ENCODE measurements at places on chromosomes 5 and 9. TPM values are rescaled to one million over a fixed set of nuclear protein-coding genes. Genes with fewer than 3 reads are reported as not detected.

Gene DND1
- polyA plus RNA-seq, result 0.58 TPM

- DNase-seq, result no peak
Measured at GRCh38 chr5:34867660-34868059, 28.7 kb downstream of the TTC23L start.

Gene CATSPER3
- 1.0 TPM for polyA plus RNA-seq

GRCh38 chr5:135986891-135987401 lies 32.2 kb upstream of the LECT2 start:
- no peak for DNase-seq

- DNase-seq, result no peak
Measured at GRCh38 chr9:89606624-89607311, 2.0 kb downstream of the GADD45G start.

DNA sequence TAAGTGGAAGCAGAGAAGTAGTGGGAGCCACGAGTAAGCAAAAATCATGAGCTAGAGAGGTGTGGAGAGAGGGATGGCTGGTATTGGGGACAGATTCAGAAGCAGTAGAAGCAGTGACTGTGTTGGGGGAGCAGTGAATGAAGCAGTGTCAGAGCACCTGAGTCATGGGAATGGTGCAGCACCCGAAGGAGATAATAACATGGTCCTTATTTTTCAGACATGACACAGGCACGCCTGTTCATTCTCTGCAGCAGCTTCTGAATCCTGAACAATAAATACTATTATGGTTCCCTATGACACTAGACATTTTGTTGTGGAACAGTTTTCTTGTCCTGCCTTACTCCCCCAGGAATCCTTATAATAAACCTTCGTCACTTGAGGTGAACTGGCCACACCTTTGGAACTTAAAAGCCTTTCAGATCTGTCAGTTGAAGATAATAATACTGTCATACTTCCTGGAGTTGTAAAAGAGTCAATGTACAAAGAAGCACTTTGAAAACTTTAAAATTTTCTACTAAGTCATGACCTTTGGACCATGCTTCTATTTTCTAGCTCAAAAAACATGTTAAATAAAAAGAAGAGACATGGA lies 7.0 kb upstream of the RASA1 start:
- DNase-seq, result no peak

Gene POU5F2
- 0.04 TPM for polyA plus RNA-seq

DNA sequence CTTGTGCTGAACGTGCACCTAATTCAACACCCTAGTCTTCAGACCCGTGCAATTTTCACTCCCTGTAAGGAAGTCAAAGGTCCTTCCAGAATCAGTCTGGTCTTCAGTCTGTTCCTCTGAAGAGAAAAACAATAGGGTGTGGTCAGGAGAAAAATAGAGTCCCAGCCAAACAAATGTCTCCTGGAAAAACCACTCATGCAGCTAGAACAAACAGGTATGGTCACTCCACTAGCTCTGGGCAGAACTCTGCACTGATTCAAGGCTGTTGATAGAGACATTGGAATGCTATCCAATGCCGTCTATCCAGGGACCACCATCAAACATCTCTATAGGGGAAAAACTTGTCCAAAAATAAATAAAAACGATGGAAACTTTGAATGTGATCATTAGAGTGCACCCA lies 81.8 kb upstream of the MAP3K1 start:
- DNase-seq, result no peak

GRCh38 chr5:127609011-127609410 lies 39.9 kb upstream of the CTXN3 start:
- DNase-seq, result no peak

- no peak for DNase-seq
Measured at GRCh38 chr5:155905364-155905763, 421.6 kb upstream of the SGCD start.

DNA sequence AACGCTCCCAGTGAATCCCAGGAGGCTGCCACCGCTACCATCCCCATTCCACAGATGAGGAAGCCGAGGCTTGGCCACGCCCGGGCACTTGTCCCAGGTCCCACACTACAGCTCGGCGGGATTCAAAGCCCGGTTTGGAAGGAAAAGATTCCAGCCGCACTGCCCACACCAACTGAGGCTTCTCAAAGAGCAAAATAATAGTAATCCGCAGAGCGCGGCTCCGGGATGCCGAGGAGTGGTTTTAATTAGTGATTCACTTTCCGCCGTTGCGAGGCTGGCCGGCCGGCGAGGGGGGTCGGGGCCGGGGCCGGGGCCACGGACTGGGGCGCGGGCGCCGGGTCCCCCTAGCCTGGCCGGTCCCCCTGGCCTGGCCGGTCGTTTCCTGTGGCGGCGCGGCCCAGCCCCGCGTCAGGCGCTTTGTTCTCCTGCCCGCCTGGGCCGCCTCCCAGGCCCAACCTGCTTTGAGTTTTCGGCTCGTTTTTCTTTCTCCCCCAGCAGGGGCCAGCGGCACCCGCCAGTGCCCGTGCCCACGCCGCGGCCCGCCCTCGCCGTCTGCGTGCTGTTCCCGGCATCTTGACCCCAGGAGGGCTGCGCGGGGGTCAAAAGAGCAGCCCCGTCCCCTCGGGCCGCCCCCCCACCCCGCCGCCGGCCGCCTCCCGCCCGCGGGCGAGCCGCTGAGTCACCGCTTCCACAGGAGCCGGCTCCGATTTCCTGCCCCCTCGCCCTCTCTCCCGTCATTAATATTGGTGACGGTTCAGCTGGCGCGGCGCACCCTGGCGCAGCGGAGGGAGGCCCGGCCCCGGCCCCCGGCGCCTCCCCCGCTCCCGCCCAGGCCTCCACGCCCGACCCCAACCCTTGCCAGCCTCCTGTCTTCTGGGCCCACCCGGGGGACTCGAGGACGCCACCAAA lies 31.2 kb downstream of the FGF18 start:
- peak; percentile 78 for DNase-seq

DNA sequence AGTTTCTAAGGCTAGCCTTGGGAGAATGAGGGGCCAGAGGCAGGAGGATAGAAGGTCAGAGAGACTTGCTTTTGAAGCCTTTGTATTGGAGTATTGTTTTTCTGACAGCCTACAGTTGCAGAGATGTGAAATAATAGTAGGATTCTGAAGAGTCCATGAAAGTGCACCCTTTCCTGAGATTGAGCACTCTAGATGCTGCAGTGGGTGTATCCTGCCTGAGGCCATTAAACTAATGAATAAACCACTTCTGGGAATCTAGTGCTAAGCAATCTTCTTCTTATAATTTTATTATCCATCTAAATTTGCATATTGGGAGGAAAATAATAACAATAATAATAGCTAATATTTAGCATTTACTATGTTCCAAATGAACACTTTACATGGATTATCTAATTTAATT lies 19.3 kb upstream of the NNT start:
- DNase-seq, result no peak

DNA sequence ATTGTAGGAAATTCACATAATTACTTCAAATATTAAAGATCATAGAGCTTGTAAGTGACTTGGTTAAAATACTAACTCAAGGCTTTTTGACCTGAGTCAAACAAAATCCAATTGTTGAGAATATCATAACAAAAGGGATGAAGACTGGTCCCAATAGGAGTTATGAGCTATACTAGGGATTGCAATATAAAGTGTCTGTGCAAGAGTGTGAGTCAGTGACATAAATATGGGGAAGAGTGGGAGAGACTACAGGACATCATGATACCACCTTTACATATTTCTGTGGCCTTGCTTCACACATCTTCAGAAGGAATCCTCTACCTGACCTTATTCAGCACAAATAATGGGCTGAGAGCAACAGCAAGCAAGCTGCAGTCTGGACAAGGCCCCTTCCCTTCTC lies 180.9 kb upstream of the SLC24A2 start:
- no peak for DNase-seq

Gene PDZD2
- 21.4 TPM for polyA plus RNA-seq

Gene DMRTA1
- polyA plus RNA-seq, result 1.5 TPM

Gene CCNO
- polyA plus RNA-seq, result 8.2 TPM

GRCh38 chr5:6700685-6701355 lies 12.4 kb upstream of the TENT4A start:
- DNase-seq, result no peak

GRCh38 chr9:36140086-36141084 lies 3.9 kb downstream of the GLIPR2 start:
- DNase-seq, result no peak

GRCh38 chr9:23938908-23939307 lies 112.9 kb upstream of the ELAVL2 start:
- DNase-seq, result no peak

Gene SLC24A2
- 0.18 TPM for polyA plus RNA-seq

Gene STKLD1
- 5.3 TPM for polyA plus RNA-seq

Gene KCNV2
- 0.10 TPM for polyA plus RNA-seq

Gene FOCAD
- 30.3 TPM for polyA plus RNA-seq

Gene IRX4
- 0.65 TPM for polyA plus RNA-seq

DNA sequence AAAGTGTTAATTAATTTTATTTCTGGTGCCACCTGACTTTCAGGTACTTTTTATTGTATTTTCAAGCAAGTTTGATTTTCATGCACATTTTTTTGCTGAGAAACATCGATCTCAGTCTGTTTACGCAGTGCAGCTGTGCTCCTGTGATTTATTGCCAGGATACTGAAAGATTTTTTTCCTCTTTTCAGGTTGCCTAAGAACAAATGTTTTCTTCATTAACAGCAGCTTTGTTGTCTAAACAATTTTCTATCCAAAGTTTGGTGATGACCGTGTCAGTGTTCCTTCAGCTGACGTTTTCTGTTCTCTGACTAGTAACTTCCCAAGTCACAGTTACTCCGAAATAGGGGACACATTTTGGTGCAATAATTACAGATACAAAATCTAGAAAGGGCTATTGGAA lies 78.1 kb downstream of the VCAN start:
- no peak for DNase-seq

DNA sequence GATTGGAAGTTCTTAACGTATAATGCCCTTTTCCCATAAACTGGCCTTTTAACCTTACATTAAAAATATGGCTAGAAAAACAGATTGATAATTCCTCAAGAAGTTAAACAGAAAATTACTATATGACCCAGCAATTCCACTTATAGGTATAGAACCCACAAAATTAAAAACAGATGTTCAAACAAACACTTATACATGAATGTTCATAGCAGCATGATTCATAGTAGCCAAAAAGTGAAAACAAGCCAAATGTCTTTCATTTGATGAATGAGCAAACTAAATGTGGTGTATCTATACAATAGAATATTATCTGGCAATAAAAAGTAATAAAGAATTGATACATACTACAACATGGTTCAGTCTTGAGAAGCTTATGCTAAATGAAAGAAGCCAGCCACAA lies 35.5 kb downstream of the POU5F2 start:
- DNase-seq, result no peak

DNA sequence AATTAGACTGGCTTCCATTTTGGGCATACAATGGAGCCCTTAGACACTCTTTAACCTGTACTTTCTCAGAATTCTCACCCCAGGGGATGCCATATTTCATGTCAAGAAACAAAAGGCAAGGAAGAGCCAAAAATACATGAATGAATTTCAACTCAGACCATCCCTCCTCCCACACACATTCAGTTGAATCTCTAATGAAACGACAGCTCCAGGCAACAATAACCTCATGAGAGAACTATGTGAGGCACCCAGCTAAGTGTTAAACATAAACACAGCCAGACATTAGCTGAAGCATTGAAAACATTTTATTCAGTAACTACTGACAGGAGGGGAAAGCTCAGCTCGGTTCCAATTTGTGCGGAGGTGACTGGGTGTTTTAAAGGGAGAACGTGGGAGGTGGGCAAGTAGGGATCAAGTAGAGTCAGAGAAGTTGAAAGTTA lies 1359.1 kb upstream of the CDH9 start:
- peak; percentile 43 for DNase-seq

GRCh38 chr5:172435362-172436077 lies 18.8 kb downstream of the SH3PXD2B start:
- no peak for DNase-seq

GRCh38 chr9:123053046-123053445 lies 19.6 kb downstream of the GPR21 start:
- DNase-seq, result no peak

DNA sequence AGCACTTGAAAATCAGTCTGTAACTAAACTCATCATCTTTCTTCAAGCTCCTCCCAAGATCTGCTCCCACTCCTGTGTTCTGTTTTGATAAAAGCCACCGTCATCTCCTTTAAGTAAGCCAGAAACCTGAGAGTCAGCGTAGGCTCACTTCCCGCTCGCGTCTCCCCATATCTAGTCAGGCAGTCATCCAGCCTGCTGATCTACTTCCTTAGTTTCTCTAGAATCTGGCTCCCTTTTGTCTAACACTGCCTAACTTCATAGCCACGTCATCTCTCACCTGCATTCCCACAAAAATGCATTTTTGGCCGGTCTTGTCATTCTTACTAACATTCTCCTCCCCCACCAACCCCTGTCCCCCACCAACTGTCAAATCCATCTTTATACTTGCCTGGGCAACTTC lies 3.0 kb upstream of the TJP2 start:
- no peak for DNase-seq

GRCh38 chr9:4862506-4863250 lies 69.9 kb downstream of the RCL1 start:
- no peak for DNase-seq

Data from renal pelvis (tissue), 12 donors.